MCF 10A (cell line): ENCODE measurements at places on chromosomes 16 and 17. TPM values are rescaled to one million over a fixed set of nuclear protein-coding genes. Genes with fewer than 3 reads are reported as not detected.

The PLEKHG4 gene
- 30.4 and 32.7 TPM in 2 replicates for total RNA-seq

The EFCAB13 gene
- total RNA-seq: 1.1 and 1.4 TPM in 2 replicates

The CCL4 gene
- total RNA-seq: not detected in 2 replicates

The ITGB3 gene
- 0.98 and 1.1 TPM in 2 replicates for total RNA-seq

The TPSAB1 gene
- not detected in 2 replicates for total RNA-seq

The KCNJ2 gene
- 0.19 and 0.54 TPM in 2 replicates for total RNA-seq

The MARCHF10 gene
- not detected in 2 replicates for total RNA-seq

- H3K4me1 ChIP-seq: peaks cover 7% of the 10 kb centered on the region
- no peak overlapping the region for H3K27ac ChIP-seq
- no peaks in the 10 kb centered on the region for H3K36me3 ChIP-seq
- H3K4me3 ChIP-seq: no peak overlapping the region
- peak; percentile 70 for DNase-seq
These were observed 34.4 kb upstream of the PRKCB start for GRCh38 chr16:23801378-23801777.

DNA sequence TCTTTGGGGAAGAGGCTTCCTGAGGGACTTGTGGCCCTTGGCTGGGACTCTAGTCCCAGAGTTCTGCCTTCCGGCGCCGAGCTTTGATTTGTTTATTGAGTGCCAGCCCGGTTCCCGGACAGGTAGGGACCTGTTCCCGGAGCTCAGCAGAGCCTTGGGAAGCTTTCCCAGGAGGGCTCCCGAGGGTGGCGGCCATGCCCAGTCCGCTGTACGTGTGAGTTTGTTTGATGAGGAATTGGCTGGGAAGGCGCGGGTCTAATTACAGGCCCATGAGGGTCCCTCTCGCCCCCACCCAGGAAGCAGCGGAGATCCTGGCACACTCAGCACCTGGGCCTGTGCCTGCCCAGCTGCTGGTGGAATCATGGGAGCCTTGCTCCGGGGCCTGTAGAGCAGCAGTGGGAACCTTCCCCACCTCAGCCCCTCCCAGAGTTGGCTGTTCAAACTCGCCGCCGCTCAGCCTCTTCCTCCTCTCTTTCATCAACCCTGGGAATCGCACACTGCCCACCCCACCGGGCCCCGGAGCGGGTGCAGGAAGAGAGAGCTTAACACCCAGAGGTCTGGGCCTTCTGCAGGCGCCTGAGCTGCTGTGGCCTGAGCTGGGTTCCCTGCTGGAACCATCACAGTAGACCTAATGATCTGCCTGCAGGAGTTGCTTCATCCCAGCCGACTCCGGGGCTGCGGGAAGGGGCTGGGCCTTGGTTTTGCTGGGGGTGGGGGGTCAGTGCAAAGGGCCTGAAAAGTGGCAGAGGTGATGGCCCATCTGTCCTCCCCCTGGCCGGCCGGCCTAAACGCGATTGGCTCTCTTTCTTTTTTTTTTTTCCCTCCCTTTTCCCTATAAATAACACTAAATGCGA, 313.7 kb downstream of the SEC14L1 start:
- no peaks in the 10 kb centered on the region for H3K27me3 ChIP-seq
- DNase-seq: peak; percentile 81
- peak overlapping the region; percentile 54 for H3K4me3 ChIP-seq

DNA sequence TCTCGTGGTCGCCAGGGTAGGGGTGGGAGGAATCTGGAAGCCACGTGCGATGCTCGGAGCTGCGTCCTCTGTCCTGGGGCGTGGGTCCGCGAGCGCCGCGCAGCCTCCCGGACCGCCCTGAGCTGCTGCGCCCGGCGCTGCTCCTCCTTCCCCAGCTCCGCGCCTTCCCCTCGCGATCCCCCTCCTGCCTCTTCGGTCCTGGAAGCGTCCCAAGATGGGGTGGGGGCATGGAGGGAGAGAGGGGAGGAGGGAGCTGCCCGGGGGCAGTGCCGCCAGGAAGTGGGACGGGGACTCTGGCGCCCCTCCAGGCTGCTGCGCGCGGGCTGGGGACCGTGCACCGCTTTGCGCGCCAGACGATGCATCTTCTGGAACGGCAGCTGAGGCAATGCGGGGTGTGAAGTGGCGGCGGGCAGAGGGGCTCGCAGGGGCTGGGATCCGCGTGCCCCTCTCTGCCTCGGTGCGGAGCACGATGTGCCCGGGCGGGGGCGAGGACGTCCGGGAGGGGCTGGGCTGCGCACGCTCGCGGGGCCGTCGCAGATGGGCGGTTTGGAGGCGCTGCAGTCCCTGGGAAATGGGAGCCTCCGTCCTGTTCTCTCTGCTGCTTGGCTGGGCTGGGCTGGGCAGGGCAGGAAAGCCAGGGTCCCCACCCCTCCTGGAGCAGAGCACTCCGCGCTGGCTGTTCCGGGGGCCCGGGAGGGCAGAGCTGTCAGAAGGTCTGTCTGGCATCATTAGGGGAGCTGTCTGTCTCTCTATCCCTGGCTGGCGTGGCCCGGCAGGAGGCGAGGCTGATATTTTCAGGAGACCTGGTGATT, 388.0 kb downstream of the SEC14L1 start:
- H3K27ac ChIP-seq: no peak overlapping the region
- H3K36me3 ChIP-seq: peaks cover 7% of the 10 kb centered on the region
- H3K4me3 ChIP-seq: no peak overlapping the region
- H3K4me1 ChIP-seq: no peaks in the 10 kb centered on the region
- no peak for DNase-seq
- H3K27me3 ChIP-seq: no peaks in the 10 kb centered on the region

DNA sequence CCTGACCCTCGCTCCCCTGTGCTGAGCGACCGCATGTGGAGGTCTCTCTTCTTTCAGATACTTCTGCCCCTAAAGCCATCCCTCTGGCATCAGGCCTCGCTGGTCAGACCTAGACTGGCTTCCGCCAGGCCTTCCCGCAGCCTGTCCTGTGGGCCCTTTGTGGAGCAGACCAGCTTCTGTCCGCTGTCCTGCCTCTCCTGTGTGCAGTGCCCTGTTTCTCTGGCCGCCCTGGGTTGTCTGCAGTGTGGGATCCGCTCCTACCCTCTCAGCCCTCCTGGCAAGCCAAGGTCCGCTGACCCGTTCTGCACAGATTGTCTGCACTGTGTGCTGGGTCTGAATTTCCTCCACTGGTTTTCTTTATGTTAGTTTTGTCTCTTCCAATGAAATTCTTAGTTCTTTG, 21.5 kb upstream of the MC1R start:
- H3K4me1 ChIP-seq: no peaks in the 10 kb centered on the region
- no peaks in the 10 kb centered on the region for H3K27me3 ChIP-seq
- no peak for DNase-seq
- H3K4me3 ChIP-seq: no peak overlapping the region

DNA sequence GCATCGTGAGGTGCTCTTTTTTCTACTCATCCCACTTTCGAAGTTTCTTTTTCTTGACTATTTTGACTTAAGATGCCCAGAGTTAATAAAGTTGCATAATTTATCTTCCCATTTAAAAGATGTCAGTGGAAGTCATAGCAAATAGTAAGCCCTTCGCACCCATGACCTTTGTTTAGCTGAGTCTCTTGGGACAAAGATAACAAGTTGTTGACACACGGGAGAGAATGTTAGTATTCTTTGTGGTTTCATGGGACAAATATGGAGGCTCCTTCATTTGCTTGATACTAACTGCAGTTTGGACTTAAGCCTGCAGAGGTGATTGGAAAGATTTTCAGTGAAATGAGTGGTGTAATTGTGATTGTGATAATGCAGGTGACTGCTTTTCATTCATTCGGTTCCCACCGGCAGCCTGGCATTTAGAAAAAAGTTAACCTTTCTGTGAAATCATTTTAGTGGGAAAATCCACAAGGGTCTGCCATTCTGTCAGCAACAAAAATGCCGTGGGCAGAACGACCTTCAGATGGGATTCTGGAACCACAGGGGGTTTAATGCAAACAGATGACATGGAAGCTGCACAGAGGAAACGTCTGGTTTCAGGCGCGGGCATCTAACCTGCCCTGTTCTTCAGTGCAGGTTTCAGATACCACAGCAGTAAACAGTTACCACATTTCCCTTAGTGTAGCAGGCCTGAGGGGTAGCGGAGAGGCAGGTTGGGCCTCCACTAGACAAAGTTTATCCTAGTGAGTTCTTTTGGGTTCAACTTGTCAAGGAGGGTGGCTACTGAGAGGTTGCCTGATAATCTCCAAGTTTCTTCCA, 123.0 kb downstream of the RPTOR start:
- H3K4me1 ChIP-seq: peaks cover 6% of the 10 kb centered on the region
- H3K27me3 ChIP-seq: no peaks in the 10 kb centered on the region
- no peak overlapping the region for H3K4me3 ChIP-seq
- H3K36me3 ChIP-seq: peaks cover 19% of the 10 kb centered on the region
- no peak for DNase-seq

GRCh38 chr17:17032131-17032692, 10.0 kb upstream of the MPRIP start:
- H3K4me3 ChIP-seq: no peak overlapping the region
- peaks cover 49% of the 10 kb centered on the region for H3K4me1 ChIP-seq
- no peaks in the 10 kb centered on the region for H3K27me3 ChIP-seq
- peak; percentile 59 for DNase-seq
- no peaks in the 10 kb centered on the region for H3K36me3 ChIP-seq
- peak overlapping the region; percentile 59 for H3K27ac ChIP-seq

DNA sequence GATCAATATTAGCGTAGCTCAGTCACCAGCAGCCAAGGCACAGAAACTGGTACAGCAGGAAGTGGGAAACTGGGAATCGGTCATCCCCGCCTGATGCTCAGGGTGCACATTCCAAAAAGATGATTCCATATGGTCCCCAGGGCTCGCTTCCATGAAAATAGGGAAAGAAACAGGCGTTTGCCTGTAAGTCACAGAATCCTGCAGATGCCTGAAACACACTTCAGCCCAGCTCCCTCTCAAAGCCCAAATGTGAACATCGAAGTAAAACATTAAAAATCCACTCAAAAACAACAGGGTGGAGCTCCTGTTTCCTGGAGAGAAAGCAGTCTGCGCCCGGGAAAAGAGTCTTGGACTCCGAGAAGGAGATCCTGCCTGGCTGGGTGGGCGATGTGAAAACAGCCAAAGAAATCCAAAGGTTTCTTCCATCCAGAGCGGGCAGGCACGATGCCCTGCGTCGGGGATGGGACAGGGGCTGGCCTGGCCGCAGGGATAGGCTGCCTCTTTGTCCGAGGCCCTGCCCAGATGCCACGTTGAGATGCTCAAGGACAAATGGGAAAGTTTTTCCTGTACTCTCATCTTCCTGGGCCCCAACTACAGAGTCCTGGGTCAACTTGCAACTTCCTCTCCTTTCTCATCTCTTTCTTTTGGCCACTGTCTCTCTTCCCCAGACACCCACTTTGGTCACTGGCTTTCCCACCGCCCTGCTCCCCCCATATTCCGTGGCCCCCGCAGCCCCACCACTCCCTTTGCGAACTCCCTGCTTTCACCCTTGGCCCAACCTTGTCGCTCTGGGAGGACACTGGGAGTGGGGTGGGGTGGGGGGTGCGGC, 743 bp downstream of the WIPI1 start:
- peak overlapping the region; percentile 86 for H3K27ac ChIP-seq
- H3K27me3 ChIP-seq: no peaks in the 10 kb centered on the region
- H3K4me1 ChIP-seq: peaks cover 23% of the 10 kb centered on the region
- H3K36me3 ChIP-seq: peaks cover 8% of the 10 kb centered on the region

DNA sequence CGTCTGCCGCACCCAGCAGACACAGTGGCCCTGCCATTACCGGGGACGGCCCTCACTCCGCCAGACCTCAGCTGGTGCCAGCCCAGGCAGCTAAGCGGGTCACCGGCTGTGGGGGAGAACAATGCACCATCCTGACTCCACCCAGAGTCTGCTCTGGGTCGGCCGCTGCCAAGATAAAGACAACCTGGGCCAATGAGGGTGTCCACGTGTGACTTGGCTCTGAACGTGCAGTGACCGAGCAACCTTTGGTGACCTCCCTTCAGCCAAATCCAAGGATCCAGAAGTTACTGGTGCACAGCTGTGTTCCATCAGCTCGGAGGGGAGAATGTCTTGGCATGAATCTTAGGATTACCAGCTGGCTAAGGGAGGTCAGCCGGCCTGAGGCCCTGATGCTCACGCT, 155.9 kb downstream of the NTN1 start:
- H3K36me3 ChIP-seq: no peaks in the 10 kb centered on the region
- H3K4me1 ChIP-seq: no peaks in the 10 kb centered on the region
- no peak for DNase-seq

GRCh38 chr17:18076936-18077335, 10.8 kb upstream of the DRG2 start:
- H3K4me3 ChIP-seq: no peak overlapping the region
- H3K27ac ChIP-seq: no peak overlapping the region
- H3K36me3 ChIP-seq: no peaks in the 10 kb centered on the region
- H3K4me1 ChIP-seq: no peaks in the 10 kb centered on the region
- peaks cover 12% of the 10 kb centered on the region for H3K27me3 ChIP-seq

DNA sequence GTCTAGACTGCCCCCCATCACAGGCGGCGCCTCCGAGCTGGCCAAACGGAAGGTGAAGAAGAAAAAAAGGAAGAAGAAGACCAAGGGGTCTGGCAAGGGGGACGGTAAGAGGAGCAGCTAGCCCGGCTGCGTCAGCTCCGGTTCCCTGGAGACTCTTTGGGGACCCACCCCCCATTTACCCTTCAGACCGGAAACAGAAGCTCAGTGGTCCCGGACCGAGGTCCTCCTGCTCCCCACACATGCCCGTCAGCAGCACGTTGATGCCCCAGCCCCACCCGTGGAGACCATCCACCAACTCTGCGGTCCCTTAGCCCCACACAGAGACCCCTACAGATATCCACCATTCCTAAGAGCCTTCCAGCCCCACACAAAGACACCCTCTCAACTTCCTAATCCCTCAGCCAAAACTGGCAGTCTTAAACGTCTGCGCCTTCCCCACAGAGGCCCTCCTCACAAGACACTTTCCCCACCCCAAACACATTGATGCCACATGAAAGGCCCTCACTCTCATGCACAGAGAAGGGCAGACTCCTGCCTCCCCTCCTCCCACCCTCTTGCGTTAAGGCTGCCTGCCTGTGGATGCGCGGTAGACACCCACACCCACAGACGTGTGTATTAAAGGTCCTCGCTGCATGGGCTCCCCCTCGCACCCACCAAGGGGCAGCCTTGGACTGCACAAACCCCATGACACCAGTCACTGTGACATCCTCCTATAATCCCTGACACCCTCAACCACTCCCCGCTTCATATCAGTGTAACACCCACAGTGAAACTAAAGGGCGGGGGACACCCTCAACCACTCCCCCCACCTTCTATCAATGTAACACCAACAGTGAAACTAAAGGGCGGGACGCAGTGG, 58.2 kb upstream of the RPH3AL start:
- H3K4me1 ChIP-seq: peaks cover 14% of the 10 kb centered on the region
- no peaks in the 10 kb centered on the region for H3K27me3 ChIP-seq
- peaks cover 10% of the 10 kb centered on the region for H3K36me3 ChIP-seq
- H3K27ac ChIP-seq: peak overlapping the region; percentile 91
- no peak for DNase-seq
- H3K4me3 ChIP-seq: peak overlapping the region; percentile 83

GRCh38 chr16:82340531-82340930, 170.5 kb upstream of the MPHOSPH6 start:
- no peak overlapping the region for H3K27ac ChIP-seq
- H3K27me3 ChIP-seq: peaks cover 80% of the 10 kb centered on the region
- DNase-seq: no peak
- H3K4me1 ChIP-seq: no peaks in the 10 kb centered on the region

DNA sequence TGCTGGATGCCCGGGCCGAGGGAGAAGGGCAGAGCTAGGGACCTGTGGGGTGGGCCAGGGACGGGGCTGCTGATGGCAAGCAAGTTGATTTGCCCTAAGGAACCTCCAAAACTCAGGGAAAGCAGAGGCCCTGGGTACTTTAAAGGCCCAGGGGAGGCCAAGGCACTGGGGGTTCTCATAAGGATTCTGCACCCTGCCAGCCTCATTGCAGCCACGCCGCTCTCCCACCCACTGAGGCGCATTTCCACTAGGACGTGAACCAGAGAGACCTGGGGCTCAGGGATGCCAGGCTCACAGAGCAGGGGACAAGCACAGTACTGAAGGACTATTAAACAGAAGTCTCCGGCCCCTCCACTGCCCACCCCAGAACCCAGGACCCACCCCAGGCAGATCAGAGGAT, 39.4 kb upstream of the RBFOX3 start:
- H3K27ac ChIP-seq: no peak overlapping the region
- no peak for DNase-seq
- no peaks in the 10 kb centered on the region for H3K36me3 ChIP-seq
- H3K4me1 ChIP-seq: no peaks in the 10 kb centered on the region
- H3K4me3 ChIP-seq: no peak overlapping the region
- peaks cover 81% of the 10 kb centered on the region for H3K27me3 ChIP-seq
